ENCODE measurements at places on chromosomes 1 and 21.

DNA sequence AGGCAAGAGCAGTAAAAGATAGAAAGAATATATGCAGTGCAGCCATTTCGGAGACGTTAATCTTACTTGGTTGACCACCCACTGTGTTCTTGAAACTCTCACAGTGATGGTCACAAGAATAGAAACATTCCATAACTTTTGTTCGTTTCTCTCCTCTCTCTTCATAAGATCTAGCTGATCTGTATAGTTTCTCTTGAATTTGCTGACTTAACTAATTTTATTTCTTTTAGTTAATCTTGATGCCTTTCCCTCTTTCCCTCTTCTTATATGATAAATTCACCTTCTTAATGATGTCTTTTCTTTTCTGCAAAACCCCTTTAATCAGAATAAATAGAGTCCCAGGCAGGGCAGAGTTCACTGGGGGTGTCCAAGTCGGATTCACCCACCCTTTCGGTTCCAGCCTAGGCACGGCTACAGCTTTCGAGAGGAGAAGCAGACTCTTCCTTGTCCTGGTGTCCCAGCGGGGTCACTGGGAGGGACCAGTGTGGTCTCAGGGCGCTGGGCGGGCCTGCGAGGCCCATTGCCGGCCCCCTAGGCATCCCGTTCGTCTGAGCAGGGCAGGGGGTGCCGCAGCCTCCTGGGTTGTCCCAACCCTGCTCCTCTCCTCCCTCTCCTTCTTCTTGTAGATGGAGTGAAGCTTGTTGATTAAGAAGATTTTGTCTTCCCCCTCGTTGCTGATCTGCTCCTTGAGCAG, 39.8 kb downstream of the ZNF691 start:
- DNase-seq = no peak

GRCh38 chr1:20660847-20661206, 342 bp downstream of the DDOST start:
- DNase-seq = no peak

- DNase-seq = no peak
These were observed 22.1 kb downstream of the SLC2A7 start for GRCh38 chr1:9004031-9004699.

DNA sequence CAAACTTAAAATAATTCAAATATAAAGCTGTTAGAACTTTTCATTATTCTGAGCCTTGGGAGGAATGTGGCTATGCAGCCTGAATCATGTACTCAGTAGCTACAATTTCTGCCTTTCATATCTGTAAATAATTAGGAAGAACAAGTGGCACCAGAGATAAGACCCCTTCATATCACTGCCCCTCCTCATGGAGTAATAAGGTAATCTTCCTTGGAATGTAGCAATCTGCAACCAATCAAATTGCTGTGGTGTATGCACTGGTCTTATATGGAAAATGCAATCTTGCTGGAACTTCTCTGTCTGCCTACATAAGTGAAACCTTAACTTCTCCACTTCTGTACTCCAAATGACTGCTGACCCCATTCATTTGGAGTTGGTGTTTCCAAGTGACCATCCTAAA, 104.4 kb upstream of the VANGL1 start:
- no peak for DNase-seq

DNA sequence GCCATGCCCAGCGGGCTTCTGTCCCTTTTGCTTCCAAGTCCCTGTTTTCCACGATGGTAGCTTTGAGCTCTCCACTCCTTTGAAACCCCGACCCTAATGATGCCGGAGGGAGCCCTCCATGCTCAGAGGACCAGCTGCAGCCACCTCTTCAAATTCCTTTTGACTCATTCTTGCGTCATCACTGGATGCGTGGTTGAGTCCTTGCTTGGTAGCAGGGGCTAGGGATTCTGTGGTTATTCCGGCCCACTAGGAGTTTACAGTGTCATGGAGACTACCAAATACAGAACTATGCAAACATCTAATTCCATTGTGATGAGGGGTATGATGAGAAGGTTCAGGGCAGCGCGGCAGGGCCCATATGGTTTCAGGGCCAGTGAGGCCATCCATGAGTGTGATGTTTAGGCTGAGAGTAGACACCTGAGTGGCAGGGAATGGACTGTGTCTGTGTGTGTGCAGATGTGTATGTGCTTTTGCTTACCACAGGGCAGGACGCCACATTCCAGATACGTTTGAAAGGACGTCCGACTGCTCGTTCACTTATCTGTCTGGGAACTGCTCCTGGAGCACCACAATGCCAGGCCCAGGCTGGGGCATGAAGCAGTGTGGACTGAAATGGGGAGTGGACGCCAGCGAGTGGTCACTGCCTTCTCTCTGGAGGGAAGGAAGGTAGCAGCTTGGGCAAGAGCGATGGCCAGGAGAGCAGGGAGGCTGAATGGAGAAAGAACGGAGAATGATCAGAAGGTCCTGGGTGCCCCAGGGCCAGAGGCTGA, 30.4 kb upstream of the ZBTB21 start:
- no peak for DNase-seq

DNA sequence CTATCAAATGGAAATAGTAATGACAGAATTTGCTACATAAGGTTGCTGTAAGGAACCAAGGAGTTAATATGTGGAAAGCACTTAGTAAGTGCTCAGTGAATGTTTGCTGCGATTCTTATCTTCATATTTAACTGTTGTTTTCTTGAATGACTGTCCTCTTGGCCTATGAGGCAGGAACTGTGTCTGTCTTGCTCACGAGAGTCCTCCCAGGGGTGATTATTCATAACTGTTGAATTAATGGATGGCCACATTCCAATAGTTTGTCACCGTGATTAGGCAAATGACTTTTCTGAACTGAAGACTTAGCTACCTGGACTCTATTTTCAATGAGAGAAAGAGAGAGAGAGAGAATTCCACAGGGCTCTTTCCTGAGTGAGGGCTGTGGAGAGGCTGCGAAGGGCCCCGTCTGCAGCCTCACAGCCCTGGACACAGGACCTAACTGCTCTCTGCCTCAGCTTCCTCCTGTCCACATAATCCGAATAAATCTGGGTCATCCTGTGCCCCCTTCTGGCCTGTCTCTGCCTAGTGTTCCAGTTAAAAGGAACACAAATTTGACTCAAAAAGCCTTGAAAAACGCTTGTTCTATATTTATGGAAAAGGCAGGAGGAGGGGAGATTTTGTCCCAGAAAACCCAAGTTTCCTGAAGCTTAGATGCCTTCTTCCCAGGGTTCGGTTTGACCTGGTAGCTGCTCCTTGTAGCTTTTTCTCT, 8.5 kb downstream of the EDN2 start:
- no peak for DNase-seq

GRCh38 chr21:46207006-46207919, 21.3 kb downstream of the LSS start:
- DNase-seq = no peak

DNA sequence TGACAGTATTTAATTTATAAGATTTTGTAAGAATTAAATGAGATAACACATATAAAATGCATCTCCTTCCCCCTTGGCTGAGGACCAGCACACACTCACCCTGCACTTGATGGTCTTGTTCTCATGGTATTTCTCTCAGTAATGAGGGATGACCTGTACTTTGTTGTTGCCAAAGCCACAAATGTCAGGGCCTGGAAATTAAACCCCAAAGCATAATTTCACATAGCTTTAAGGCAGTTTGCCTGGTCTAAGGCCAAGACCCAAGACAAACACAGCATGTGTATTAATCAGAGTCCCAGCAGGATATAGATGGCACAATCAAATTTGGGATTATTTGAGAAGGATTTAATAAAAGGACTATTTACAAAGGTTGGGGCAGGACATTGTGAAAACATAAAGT, 48.6 kb upstream of the EPS15 start:
- no peak for DNase-seq

DNA sequence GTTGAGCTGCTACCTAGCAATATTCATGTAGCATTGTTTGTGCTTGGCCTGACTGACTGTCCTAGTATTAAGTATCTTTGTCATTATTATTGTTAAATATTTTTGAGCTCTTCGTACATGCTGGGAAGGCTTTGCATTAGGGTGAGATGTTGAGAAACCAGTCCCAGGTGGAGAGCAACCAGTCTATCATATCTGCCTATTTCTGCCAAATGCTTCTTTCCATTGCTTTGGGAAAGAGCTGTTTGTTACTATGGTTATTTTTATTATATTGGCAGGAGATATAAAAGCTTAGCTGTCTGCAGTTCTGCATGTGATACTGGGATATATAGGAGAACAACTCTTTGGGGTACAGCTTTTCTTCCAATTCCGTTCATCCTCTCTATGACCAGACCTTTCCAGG, 85.1 kb downstream of the CLDN17 start:
- no peak for DNase-seq

DNA sequence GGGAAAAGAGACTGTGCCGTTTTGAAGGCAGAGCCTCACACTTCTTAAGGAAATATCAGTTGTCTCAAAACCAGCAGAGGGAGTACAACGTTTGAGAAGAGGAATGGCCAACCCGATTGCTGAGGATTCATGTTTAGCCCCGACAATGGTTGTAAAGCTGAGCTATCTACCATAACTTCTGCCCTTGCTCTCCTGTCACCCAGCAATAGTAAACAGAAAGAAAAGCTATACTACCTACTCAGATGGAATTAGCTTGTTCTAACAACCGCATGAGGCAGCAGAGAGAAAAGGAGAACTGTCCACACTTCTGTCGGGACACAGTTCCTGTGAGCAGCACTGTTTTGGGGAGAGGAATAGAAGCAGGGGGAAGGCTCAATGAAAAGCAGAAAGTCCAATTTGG, 91.2 kb downstream of the SLC45A1 start:
- DNase-seq = no peak

GRCh38 chr1:5885471-5886139, 106.6 kb downstream of the NPHP4 start:
- no peak for DNase-seq

GRCh38 chr21:33427051-33427450, 23.8 kb downstream of the IFNGR2 start:
- DNase-seq = no peak

DNA sequence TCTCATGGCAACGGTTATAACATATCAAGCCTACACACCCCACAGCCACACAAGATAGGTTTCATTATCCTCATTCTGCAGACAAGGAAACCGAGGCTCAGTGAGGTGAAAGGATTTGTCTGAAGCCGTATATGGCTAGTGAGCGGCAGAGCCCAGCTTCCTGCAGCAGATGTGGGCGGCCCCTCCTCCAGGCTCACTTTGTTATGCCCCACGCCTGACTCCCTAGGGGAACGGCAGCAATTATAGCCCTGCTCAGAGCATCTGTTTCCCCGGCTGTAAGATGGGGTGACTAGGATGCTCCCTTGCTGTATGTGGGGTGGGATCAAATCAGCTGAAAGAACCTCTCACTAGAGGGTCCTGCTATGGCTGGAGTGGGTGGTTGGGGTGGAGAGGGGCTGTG, 22.1 kb downstream of the GRHL3 start:
- no peak for DNase-seq

DNA sequence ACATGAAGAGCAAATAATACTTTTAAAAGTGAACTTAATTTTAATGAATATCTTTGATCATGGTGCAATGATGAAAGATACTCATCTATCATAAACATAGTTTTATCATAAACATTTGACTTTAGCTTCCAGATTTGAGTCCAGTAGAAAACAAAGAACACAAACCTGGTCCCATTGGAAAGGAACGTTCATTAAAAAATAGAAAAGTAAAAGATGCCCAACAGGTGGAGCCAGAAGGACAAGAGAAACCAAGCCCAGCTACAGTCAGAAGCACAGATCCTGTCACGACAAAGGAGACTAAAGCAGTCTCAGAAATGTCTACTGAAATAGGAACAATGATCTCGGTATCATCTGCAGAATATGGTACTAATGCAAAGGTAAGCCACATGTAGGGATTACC, 55.6 kb upstream of the MYOCOS start:
- DNase-seq = no peak

DNA sequence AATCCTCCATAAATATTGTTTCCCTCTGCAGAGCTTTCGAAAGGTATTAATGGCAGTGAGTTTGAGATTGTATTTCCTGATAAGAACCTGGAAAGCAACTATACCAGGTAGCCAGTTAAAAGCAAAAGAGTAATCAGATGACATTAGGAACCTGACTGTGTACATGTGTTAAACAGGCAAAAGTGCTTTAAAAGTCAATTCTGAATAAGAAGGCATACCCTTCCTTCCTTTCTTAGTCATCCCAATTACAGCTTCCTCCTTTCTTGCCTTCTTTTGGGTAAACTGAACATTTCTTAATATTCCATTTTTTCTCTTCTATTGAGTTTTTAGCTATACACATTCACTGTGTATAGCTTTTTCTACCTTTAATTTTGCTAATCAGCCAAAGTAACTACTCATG, 144.7 kb downstream of the ZNF281 start:
- DNase-seq = no peak

GRCh38 chr21:41865002-41865777, 14.0 kb downstream of the PRDM15 start:
- no peak for DNase-seq

DNA sequence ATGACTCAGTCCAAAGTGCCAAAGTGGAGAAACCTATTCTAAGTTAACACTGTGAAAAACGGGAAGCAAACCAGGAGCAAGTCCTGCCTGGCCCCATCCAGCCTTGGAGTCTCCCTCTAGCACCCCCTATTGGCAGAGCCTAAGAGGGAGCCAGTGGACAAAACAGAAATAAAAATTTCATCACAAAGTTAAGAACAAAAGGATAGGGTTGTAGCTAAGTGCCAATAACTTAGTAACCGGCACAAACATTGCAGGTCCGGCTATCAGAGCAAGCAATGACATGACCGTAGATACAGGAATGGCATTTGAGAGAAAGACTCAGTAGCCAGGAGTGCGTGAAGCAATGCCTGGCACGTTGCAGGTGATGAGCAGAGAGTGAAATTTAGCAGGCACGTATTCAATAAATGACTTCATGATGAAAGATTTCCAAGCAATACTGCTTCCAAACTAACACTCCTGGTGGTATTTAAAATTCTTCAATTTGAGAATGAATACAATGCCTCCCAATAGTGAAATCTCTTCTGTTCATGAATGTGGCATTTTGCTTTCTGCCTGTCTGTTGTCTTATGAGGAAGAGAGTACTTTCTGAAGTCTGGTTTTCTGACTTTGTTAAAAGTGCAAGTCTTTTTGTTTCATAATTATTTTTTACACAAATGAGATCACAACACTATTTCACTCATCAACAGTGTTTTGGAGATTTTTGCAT, 391.0 kb downstream of the OMA1 start:
- no peak for DNase-seq

- no peak for DNase-seq
These were observed 4.2 kb downstream of the UBR4 start for GRCh38 chr1:19205845-19206244.

- DNase-seq = no peak
These were observed 458.5 kb downstream of the NEGR1 start for GRCh38 chr1:71823708-71824305.

DNA sequence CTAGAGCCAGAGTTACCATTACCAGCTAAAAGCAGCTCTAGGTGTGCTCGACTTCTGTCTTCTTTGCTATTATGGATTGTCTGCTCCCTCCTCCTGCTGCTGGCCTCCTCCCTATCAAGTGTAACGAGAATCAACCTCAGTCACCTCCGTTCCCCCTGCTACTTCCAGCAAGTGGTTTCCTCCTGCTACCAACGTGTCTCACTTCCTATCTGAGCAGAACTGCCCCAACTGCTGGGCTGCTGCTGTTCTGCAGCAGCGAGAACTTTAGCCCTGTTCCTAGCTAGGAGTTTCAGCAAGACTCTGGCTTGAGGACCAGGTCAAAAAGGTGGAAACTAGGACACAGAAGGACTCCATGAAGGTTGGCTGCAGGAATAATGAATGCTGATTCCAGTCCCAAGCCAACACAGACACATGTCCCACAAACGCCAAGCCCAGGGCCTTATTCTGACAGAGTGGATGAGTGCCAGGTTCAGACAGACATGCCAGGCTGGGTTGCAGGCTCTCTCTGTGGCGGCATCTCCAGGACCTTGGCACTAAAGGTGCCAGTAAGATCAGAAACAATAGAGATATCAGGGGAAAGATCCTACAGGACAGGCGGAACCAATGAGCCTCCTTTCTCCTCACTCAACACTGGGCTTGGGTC, 46.9 kb downstream of the CD34 start:
- peak; percentile 58 for DNase-seq

Data from immature natural killer cell (primary cell).